Fibroblast of skin of abdomen (primary cell): ENCODE measurements at places on chromosomes 2 and 18.
A peak's percentile ranks its signal among the peaks of the same experiment; 100 is the strongest.

GRCh38 chr18:45250479-45250878 is 364.8 kb upstream of the SLC14A2 start:
- DNase-seq, result no peak

DNA sequence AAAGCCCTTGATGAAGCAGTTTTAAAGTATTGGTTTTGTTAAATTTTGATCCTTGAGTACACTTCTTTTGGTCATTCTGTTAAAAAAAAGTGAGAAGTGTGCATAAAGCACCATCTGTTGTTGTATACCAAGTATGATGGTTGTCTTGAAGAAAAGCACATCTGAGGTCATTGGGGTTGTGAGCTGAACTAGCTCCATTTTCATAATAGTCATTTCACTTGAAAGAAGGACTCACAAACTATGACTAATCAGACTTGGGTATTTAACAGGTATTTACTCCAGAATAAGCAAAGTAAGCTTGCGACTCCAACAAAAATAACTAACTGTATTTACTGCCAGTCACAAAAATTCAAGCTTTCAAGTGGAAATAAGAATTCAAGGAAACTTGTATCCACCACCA is 35.1 kb downstream of the CHN1 start:
- DNase-seq, result no peak

DNA sequence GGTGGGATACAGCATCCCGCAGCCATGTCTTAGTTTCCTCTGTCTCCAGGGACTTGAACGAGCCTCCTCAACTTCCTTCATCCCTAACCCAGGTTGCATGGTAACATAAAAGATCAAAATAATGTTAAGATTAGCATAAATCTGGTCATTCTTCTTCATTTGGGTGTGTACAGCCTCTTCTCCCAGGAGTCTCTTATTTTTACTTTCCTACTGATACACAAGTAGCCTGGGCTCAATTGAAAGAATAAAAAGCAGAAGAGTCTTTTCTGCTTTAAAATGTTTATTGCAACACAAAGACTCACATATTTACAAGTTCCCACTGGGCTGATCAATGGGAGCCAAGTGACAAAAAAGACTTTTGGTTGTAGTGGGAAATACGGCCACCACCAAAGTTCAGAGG is 137.9 kb upstream of the PID1 start:
- no peak for DNase-seq

GRCh38 chr2:172050479-172051125 is 34.7 kb upstream of the DLX1 start:
- no peak for DNase-seq

DNA sequence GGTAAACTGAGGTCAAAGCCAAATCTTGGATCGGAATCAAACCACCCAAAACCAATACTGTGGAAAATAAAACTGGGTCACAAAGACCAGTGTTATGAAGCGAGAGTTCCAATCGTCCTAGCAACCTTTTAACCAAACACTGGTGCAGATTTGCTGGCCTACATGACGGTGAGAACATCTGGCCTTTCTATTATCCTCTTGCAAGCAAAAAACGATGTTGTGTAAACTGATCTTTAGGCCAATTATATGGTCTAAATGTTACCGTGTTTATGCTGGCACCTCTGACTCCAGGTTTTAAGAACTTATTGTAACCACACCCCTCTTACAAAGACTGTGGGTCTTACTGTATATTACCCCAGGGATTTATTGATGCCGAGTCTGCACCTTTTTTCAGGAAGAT is 145.9 kb downstream of the GFPT1 start:
- no peak for DNase-seq

GRCh38 chr2:68468801-68469200 is 1.4 kb downstream of the APLF start:
- DNase-seq, result no peak

DNA sequence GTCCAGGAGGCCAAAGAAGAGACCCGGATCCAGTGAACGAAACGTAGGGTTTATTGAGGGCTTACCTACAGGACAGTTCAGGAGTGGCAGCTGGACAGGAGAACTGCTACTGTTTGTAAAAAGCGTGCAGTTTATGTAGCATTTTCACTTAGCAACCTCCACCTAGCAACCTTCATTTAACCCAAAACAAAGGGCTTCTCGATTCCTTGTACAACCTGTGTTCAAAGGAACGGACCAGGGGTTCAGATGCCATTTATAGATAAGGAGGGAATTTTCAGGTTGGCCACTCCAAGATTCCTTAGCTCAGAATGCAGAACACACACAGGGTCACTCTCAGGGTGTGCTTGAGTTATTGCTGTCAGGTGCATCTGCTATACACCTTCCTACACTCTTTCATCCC is 65.1 kb upstream of the YWHAQ start:
- no peak for DNase-seq

- DNase-seq, result peak; percentile 34
Observed at GRCh38 chr2:42367835-42368234, 6.8 kb upstream of the COX7A2L start.

GRCh38 chr2:20622296-20622686 is 28.6 kb downstream of the HS1BP3 start:
- no peak for DNase-seq

DNA sequence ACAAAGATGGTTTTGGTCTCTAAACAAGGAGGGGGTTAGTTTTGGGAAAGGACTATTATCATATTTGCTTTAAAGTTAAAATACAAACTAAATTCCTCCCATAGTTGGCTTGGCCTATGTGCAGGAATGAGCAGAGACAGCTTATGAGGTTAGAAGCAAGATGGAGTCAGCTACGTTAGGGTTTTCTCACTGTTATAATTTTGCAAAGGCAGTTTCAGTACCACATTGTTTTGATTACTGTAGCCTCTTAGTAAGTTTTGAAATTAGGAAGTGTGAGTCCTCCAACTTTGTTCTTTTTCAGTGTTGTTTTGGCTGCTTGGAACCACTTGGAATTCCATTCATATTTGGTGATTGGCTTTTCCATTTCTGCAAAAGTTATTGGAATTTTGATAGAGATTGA is 23.4 kb downstream of the LCLAT1 start:
- DNase-seq, result no peak

GRCh38 chr18:76803814-76804213 is 18.5 kb upstream of the ZNF236 start:
- DNase-seq, result peak; percentile 47

- no peak for DNase-seq
Observed at GRCh38 chr2:147469471-147469870, 375.4 kb upstream of the ACVR2A start.
